ENCODE measurements at places on chromosomes 1 and 21. TPM values are rescaled to one million over a fixed set of nuclear protein-coding genes. Genes with fewer than 3 reads are reported as not detected.

The RGS18 gene
- not detected for total RNA-seq

The DMRTA2 gene
- not detected for total RNA-seq

The LCE1A gene
- not detected for total RNA-seq

The OR2L5 gene
- not detected for total RNA-seq

The LMOD1 gene
- not detected for total RNA-seq

The TRABD2B gene
- total RNA-seq = not detected

The CLCNKB gene
- not detected for total RNA-seq

DNA sequence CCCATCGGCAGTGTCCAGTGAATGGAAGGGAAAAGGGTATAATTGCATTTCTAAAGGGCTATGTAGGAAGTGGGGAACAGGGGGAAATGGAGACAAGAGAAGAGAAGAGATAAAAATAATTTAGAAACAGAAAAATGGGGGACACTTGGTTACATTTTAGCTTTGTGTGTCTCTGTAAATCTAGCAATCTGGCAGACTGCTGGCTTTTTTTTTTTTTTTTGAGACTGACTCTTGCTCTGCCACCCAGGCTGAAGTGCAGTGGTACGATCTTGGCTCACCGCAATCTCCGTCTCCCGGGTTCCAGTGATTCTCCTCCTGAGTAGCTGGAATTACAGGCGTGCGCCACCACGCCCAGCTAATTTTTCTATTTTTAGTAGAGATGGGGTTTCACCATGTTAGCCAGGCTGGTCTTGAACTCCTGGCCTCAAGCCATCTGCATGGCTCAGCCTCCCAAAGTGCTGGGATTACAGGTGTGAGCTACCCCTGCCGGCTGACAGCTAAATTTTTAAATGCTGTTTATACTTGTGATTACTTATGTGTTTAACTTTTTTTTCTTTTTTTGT is 53.4 kb downstream of the AGPAT3 start:
- DNase-seq = no peak

DNA sequence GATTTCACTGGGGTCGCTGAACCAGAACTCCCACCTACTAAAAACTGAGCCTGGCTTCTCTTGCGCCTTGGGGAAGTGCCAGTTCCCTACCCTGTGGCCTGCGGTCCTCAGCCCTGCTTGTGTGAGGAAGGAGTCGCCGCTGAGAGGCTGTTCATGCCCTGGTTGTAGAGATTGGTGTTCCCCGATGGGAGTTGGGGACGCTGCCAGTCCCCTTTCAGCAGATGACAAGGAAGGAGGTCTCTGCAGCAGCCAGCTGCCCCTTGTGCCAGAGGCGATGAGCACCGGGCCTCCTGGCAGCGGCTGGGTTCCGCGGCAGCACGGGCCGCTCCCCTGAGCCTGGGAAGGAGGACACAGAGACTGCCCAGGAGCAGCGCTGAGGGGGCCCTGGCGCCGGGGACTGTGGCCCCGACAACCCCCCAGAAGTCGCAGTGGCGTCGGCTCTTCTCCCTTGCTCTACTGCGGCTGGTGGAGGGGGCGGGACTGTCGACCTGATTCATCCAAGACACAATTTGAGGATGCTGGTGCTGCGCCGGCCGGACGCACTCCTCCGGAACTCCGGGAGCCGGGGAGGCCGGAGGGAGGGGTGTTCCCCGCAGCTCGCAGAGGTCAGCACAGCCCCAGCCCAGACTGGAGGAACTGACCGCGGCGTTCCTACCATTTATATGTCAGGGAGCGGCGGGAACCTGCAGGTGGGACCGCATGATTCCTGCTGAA is 12.0 kb upstream of the ADORA3 start:
- peak; percentile 50 for DNase-seq

DNA sequence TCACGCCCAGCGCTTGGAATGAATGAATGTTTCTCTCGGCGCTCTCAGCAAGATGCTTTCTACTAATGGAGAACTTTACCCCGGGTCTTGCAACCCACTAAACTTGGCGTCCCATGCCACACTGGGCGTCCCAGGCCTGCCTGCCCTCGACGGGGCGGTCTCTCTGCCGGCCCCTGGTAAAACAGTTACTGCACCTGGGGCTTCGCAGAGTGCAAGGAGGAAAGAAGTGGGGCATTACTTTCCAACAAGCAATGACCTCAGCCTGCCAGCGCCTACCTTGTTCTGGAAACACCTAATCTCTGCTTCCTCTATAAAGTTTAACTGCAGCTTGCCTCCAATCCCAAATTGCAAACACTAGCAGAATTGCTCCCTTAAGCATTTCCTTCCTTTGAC is 27.8 kb upstream of the NFIA start:
- no peak for DNase-seq

DNA sequence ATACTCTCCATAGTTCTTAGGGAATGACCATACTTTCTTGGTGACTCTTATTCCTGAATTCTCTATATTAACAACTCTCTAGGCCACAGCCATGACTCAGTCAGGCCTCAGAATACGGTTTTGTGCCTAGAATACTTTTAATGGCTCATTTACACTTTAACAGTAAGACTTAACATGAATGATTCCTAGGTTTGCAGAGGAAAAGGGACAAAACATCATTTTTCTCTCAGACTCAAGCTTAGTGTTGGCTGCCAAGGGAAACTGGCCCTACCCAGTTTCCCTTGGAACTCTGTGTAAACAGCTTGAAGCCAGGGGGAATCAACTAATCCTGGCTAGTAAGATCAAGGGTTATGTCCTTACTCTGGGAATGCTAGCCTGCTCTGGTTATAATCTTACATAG is 164.9 kb upstream of the PKN2 start:
- DNase-seq = no peak

- no peak for DNase-seq
Observed at GRCh38 chr1:233897325-233898162, 6.9 kb upstream of the SLC35F3 start.

DNA sequence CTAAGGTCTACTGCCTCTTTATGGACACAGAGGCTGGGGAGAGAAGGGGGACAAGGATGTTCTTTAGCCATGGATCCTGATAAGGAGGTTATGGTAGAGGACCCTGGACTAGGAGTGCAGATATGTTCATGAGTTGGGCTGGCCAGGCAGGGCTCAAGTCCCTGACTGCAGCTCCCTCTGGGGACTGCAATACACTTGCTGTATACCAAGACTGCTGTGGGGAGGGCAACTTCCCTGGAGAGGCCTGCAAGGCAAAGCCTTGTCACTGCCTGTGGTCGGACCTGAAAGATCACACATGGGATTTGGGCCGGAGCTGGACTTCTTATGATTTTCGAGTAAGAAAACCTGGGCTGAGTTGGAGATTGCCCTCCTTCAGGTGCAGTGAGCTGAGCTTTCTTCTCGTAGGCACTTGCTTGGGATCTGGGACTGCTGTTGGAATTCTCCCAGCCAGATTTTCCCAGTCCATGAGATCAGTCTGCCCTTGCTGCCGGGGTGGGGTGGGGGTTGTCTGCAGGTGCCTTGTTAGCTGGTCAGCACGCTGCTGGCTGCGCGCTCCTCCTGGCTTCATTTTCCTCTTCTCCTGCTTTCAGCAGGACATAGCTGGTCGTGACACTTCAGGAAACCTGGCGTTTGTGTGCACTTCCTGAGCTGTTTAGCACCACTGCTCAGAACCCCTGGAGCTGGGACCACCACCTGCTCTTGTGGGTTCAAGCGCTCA is 49.0 kb upstream of the KCNJ6 start:
- no peak for DNase-seq

- no peak for DNase-seq
Observed at GRCh38 chr1:209486861-209487593, 96.5 kb upstream of the CAMK1G start.

DNA sequence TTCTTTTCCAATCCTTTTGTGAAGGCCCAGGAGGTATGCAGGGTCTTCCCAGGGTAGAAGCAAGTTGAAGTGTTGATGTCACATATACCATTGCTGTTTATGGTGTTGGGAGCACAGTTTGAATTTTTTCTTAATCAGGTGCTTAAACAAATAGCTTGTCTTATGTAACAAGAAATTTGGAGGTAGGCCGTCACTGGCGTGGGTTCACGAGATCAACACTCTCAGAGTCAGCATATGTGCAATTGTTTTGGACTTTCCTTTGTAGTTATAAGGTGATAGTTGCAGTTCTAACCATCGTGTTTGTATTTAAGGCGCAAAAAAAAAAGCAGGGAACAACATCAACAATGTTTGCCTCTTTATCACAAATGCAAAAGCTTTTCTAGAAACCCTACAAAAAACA is 13.3 kb downstream of the FNBP1L start:
- no peak for DNase-seq

GRCh38 chr1:207920444-207921021 is 9.6 kb upstream of the CD34 start:
- DNase-seq = no peak

DNA sequence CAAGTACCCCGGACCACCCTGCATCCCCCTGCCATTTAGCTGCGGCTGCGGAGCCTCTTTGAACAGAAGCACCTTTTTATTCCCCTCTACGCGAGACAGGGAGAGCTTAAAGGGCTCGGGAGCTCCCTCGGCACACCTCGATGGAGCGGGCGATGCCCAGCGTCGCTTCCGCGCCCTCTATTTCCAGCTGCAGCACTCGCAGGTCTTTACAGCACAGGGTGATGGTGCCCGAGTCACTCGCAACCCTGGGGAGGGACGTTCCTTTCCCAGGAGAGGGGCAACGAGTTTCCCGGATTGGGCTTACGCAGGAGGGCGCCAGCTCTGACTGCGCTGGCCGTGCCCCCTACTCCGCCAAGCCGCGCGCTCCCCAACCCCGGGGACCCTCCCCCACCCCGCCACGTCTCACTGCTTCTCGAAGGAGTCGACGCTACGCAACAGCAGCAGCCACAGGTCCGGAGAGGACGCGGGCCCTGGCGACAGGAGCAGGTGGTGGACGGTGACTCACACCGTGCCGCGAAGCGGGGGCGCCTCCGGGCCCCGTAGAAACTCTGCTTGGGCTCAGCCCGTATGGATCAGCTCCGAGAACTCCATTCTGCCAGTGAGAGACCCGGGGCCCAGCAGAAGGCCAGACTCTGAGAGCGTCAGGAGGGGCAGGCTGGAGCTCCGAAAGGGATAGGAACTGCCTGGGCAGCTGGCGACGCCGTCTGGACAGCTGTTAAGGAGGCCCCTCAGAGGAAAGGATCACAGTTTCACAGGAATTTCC is 5.8 kb upstream of the FAM167B start:
- DNase-seq = no peak

DNA sequence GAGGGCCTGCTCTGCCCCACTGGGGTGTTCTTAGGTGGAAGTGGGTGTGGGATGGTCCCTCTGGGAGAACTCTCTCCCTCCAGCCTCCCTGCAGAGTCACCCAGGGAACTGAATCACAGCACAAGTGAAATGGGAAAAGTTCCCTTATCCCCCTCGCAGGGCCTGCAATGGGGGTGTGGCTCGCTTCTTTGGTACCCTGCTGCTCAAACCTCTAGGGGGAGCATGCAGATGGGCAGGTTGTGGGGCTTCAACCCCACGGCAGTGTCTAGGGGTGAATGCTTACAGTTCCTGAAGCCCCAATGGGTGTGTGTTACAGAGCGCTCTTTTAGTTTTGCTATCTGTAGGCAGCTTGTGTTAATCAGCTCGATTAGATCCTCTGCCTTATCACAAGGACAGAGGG is 59.0 kb upstream of the TINAGL1 start:
- DNase-seq = no peak

- no peak for DNase-seq
Observed at GRCh38 chr1:210723646-210724045, 394.9 kb downstream of the HHAT start.

GRCh38 chr1:63804829-63805484 is 31.1 kb downstream of the ROR1 start:
- DNase-seq = no peak

DNA sequence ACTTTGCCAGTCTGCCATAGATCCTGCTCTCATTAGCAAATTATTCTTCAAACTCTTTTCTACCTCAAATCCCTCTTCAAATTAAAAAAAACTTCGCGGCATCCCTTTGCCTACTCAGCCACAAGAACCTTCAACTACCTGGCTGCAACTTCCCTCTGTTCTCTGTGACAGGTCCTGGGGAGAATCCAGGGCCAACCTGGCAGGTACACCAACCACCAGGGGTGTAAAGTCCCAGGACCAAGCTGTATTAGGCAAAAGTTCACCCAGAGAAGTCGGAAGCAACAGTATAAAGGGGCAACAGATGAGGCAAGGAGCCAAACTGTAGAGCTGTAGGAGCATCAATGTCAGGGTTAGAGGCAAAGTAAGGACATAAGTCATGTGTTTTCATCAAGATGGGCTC is 18.3 kb upstream of the ITLN2 start:
- no peak for DNase-seq

GRCh38 chr1:66687358-66687757 is 64.9 kb upstream of the DYNLT5 start:
- no peak for DNase-seq
